ENCODE measurements at places on chromosomes 16 and 17.

DNA sequence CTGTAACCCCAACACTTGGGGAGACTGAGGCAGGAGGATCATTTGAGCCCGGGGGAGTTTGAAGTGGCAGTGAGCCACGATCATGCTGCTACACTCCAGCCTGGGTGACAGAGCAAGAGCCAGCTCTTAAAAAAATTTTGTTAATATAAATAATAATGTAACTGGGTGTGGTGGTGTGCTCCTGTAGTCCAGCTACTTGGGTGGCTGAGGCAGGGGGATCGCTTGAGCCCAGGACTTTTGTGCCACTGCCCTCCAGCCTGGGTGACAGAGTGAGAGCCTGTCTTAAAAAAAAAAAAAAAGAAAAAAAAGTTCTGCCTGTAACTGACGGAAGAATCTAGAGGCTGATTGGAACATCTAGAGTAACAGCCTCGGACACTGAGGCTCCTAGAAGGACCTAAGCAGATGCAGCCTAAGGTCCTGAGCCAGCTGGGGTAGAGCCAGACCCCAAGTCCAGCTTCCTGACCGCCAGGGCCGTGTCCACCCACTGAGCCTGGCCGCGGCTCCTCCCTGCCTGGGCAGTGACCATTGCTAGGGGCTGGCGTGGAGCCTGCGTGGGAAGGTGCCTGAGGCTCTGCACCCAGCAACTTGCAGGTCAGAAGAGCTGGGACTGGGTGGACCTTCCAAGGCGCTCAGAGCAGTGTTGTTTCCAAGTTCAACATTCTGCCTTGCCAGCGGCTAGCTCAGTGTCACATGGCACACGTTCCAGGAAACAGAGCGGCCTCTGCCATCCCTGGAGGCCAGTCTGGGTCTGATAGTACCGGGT is 209.4 kb upstream of the CIBAR2 start:
- peak; percentile 93 for DNase-seq

GRCh38 chr17:45289301-45290268 is 27.2 kb downstream of the MAP3K14 start:
- DNase-seq = no peak

DNA sequence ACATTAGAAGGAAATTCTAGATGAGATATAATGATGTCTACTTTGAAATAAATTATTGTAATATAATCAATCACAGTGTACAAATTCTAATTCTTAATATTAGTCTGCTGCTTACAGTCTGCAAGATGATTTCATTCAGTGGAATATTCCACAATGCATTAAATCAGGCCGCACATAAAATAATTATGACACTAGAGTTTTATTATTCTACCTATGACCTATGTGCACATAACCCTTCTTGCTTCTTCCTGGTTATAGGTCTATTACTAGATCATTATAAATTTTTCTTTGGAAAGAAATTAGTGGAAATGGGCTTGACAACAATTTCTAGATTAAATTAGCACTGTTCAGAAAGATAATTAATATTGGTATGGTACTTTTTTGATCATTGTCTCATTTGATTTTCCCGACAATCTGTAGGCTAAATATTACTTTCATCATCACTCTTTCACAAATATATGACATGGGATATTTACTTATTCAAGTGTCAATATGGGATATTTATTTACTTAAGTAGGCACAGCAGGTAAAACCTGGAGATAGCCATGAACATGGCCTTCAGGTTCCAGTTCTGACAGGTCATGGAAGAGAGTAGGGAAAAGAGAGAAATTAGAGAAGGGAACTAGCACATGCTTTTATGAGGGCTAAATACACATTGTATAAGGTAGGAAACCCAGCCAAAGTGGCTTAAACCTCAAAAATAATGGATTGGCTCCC is 476.4 kb downstream of the TOX3 start:
- DNase-seq = no peak

DNA sequence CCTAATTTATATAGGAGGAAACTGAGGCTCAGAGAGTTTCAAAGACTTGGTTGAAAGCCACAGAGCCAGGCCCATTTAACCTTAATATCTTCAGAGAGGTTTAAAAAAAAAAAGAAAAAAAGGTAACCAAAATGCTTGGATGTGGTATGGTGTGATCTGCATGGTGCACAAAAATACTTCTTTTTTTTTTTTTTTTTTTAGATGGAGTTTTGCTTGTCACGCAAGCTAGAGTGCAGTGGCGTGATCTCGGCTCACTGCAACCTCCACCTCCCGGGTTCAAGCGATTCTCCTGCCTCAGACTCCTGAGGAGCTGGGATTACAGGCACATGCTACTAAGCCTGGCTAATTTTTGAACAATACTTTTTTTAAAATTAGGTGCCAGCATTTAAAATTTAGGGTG is 101.8 kb downstream of the XYLT1 start:
- DNase-seq = no peak

DNA sequence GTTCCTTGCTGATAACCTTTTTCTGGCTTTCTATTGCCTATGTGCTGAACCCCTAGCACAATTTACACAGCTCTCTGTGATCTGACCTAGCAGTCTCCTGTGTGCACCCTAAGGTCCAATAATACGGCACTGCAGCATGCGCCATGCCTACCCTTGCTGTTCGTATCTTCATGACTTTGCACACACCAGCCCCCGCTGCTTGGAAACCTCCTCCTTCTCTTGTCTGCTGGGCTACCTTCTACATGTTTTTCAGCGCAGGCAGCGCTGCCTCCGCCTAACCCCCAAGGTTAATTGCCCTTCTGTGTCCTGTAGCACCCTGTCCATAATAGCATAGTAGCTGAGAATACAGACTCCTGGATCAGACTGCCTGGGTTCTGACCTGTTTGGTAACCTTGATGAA is 1.4 kb downstream of the STARD3 start:
- no peak for DNase-seq

DNA sequence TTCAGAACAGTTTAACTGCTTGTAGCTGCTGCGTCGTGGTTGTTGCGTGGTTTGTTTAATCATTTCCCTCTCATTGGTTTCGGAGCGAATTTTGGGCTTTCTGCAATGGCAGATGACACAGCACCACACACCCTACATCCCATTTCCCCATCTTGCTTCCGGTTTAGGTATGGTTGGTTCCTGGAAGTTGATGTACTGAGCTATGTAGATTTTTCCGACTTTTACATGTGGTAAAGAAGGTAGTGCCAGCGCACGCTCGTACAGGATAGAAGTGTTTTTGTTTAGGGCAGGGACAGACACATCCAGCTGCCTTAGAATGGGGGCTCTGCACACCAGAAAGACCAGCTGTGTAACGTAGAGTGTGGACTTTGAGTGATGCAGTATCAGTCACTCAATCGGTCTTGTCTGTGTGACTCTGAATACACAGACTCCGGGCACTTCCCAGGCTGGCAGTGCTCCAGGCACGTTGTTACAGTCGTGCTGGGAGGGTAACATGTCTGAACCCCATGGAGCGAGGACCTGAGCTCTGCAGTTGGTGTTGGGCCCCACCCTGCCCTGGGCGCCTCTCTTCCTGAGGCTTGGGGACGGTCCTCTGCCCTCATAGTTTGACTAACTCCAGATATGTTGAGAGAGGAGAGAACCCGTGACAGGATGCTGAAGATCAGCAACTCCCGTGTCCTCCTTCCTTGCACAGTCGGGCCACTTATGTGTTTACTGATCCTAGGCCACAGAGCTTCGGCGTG is 172.0 kb upstream of the CHMP6 start:
- no peak for DNase-seq

Data from astrocyte of the spinal cord (primary cell).